Epithelial cell of prostate (primary cell): ENCODE measurements at places on chromosomes 12 and 14.

DNA sequence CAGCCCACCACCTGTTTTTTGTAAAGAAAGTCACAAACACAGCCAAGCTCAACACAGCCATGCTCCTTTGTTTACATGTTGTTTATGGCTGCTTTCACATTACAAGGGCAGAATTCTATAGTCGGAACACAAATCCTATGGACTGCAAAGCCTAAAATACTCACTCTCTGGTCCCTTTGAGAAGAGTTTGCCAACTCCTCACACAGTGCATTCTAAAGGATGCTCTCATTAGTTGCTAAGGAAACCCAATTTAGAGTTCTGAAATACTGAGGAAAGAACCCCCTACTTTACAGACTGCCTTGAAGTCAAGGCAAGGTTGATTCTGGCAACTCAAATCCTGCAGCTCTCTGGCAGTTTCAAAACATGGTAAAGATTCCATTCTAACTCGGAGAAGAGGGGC lies 38.3 kb downstream of the DCP1B start:
- no peak for DNase-seq

- DNase-seq, result no peak
These were observed 7.5 kb downstream of the GSC start for GRCh38 chr14:94762431-94762830.

DNA sequence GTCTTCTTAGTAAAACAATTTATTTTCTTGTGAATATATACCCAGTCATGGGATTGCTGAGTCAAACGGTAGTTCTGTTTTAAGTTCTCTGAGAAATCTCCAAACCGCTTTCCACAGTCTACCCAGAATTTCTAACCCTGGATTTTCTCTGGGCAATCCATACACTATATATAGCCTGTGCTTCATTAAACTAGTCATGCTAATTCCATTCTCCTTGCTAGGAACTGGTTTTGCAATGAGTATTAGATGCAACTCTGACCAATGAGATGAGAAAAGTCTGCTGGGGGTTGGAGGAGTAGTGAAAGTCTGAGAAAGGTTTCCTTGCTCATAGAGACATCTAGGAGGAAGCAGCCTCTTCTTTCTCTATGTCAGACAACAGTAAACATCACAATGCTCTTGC lies 196.1 kb upstream of the CDKN3 start:
- peak; percentile 45 for DNase-seq

DNA sequence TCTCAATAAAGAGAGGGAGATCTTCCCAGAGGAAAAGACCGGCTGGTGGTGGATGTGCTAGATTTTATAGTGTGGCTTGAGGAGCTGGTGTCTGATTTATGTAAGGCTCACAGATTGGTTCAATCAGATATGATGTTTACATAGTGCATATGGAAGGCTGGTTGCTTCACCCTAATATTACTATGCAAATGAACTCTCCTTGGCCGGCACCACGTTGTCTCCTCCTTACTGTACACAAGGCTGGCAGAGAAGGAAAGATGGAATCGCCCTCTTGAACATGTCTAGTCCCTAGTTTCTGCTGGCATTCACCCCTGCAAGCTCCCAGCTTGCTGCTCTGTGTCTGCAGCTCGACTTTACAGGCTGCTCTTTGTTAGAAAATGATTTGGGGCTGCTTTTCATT lies 8.9 kb downstream of the FAM186A start:
- DNase-seq, result no peak

DNA sequence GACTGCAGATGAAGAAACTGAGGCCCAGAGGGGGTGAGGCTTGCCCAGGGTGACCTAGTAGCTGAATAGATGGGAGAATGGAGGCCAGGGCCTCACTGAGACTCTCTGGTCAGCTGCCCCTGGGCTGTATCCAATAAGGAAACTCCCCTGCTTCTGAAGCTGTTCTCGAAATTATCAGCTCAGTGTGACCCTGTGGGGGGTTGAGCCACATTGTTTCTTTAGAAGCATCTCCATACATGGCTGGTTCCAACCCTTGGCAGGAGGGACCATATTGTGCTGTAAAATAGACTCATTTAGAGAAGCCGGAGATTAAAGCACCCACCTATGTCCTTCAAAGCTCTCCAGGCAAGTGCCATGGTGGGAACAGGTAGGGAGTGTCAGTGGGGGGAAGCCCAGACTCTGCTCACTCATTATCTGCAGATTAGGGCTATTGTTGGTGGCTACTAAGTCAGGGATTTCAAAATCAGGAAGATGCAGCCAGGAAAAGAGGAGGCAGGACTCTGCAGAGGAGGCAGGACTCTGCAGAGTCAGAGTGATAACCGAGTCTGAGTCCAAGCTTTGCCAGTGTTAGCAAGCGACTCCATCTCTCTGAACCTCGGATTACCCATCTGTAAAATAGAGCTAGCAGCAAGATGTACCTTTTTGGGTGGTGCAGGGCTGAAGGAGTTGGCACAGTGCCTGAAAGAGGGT lies 3.5 kb downstream of the SERPINA5 start:
- no peak for DNase-seq

- no peak for DNase-seq
These were observed 96.5 kb downstream of the PRMT8 start for GRCh38 chr12:3587402-3588013.

- no peak for DNase-seq
These were observed 52.0 kb downstream of the WASHC3 start for GRCh38 chr12:102009796-102010195.

DNA sequence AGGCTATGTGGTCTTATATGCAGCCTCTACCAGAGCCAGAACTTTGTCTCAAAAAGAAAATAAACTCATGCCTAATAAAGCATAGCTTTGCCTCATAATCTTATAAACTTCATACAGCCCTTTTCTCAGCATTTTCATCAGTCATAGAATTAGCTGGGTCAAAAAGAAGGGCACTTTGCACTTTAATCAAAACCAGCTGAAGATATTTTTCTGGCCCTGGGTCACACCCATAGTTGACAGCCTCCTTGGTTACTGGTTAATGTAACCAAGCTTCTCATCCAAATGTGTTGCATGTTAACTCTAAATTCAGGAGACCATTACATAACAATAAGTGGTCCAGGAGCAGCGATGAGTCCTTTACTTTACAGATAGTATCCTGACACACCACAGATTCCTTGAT lies 558.2 kb downstream of the FLRT2 start:
- no peak for DNase-seq

DNA sequence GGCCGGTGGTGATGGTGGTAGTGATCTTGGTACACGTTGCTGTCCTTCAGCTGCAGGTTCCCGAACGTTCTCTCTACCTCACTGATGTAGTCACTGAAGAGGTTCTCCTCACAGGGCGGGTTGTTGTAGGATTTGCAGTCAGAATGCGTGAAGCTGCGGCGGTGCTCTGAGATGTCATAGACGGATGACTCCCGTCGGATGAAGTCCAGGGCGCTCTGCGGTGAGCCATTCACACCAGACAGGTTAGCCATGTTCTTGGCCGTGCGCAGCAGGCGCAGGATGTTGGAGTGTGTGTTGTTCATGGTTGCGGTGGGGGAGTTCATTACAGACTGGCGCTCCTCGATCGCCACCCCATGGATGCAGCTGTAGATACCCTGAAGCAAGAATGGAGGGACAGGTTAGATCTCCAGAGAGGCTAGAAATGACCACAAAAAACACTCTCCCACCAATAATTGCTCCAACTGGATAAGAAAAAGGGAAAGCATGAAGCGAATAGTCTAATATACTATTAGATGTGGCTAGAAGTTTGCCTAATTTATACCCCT lies 367.8 kb downstream of the EMP1 start:
- no peak for DNase-seq

GRCh38 chr12:53530920-53531319 lies 23.6 kb upstream of the NPFF start:
- no peak for DNase-seq

GRCh38 chr14:61841145-61841544 lies 78.9 kb downstream of the SNAPC1 start:
- no peak for DNase-seq

DNA sequence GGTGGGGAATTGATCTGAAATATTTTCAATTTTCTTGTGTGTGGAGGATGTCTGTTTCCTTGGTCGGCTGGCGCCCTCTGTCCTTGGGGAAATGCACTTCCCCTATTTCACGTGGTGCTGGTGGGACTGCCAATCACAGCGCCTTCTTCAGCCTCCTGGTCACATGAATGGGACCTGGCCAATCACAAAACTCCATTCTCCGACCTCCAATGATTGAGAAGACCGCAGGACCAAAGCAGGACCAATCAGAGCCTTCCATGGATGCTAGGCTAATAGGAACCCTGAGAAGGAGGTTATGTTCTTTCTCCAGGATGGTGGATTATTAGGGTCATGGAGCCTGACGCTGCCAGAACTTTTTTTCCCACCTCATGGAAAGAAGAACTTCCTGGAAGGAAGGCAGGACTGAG lies 188.7 kb downstream of the TTC8 start:
- DNase-seq, result no peak

GRCh38 chr12:102562836-102563425 lies 82.6 kb upstream of the IGF1 start:
- DNase-seq, result no peak

- no peak for DNase-seq
These were observed 27.1 kb upstream of the C12orf71 start for GRCh38 chr12:27109334-27110028.

DNA sequence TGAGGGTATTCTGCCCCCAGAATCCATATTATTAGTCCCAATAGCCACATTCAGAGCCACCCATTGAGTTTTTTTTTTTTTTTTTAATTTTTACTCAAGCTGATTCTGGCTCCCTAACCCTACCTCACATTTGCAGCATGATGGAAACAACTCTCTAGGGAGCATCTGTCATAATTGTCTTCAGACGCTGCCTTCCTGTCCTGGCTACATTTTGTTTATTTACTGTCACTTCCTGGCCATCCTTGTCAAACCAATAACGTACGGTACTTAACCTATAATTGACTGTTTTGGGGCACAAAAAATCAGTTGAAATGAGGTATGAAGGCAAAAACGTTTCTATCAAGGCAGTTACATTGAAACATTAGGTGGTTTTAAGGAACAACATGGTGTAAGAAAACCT lies 2.1 kb downstream of the GLIPR1 start:
- DNase-seq, result no peak

GRCh38 chr12:59742841-59743240 lies 147.0 kb downstream of the SLC16A7 start:
- no peak for DNase-seq

DNA sequence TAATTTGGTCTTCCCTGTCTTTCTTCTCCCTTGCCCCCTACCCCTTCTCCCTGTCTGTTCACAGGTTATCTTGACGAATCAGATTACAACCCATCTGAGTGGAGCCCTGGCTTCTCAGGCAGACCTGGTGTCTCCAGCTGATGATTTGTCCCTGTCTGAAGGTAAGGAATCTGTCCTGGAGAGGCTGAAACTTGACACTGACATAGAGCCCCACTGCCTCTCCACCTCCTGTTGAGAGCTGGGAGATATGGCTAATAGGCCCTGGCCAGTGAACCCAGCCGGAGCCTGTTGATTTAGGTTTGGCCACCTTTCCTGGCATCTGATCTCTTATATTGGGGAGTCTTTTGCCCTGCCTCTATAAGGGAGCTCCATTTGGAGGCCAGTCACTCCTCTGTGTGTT lies 472.2 kb downstream of the RAD51B start:
- DNase-seq, result no peak
